ENCODE measurements at places on chromosomes 4 and X. TPM values are rescaled to one million over a fixed set of nuclear protein-coding genes. Genes with fewer than 3 reads are reported as not detected.

Gene TSPAN6
- total RNA-seq: 54.1 TPM

Gene SORCS2
- not detected for total RNA-seq

Gene ZFP42
- not detected for total RNA-seq

Gene HMGB2
- total RNA-seq: 79.3 TPM

Gene MFAP3L
- total RNA-seq: 32.0 TPM

Gene SLC4A4
- 0.16 TPM for total RNA-seq

Gene GPR119
- total RNA-seq: not detected

Gene MTMR8
- total RNA-seq: 1.6 TPM

Gene XKRX
- total RNA-seq: not detected

Gene CLIC2
- total RNA-seq: 0.67 TPM

Gene NLGN3
- total RNA-seq: 0.24 TPM

Gene NLGN4X
- 0.67 TPM for total RNA-seq

Gene F9
- total RNA-seq: not detected

Gene DMRTC1
- total RNA-seq: not detected

Gene ABCE1
- 142 TPM for total RNA-seq

Gene SETD7
- total RNA-seq: 21.3 TPM

Gene CFAP47
- total RNA-seq: 0.19 TPM

Gene SPIN4
- total RNA-seq: 2.0 TPM

Gene OTC
- not detected for total RNA-seq

Gene ADAM29
- not detected for total RNA-seq

Gene EGFL6
- total RNA-seq: not detected

Gene STPG2
- total RNA-seq: 0.13 TPM

Gene NOX1
- not detected for total RNA-seq

Gene HTR2C
- not detected for total RNA-seq

Gene SPANXC
- not detected for total RNA-seq
